ENCODE measurements at places on chromosomes 2 and 18.
A peak's percentile ranks its signal among the peaks of the same experiment; 100 is the strongest.

DNA sequence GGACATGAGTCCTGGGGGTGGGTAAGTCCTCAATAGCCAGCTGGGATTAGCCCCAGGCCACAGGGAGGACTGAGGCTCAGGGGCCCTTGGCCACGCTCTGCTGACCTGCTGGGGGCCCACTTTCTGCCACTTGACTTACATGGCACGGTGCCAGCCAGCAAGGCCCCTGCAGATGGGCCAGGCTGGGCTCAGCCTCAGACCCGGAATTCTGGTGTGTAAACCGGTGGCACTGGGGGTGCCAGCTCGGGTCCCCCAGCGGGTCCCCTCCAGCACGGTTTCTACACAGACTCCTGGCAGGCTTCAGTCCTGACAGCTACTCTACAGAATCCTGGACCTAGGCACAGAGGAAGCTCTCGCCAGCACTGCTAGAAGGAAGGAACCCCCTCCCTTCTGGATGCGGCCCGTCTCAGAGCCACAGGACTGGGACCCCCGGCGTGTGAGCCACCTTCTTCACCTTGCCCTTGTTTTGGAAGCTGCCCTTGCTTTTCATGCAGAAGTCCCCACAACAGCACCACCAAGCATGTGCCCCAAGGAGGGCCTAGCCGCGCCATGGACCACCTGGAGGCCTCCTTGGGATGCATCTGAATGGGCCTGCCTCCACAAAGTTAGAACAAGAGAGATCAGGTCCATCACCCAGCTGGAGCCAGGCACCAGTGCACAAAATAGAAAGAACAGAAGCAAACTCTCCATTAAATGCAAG lies 8.0 kb downstream of the HDAC4 start:
- H3K4me3 ChIP-seq: no peak overlapping the region
- H3K36me3 ChIP-seq: no peaks in the 10 kb centered on the region

GRCh38 chr2:240355962-240356361 lies 79.5 kb upstream of the GPC1 start:
- no peak overlapping the region for H3K4me3 ChIP-seq
- H3K36me3 ChIP-seq: no peaks in the 10 kb centered on the region
- H3K27ac ChIP-seq: no peak overlapping the region
- no peaks in the 10 kb centered on the region for H3K4me1 ChIP-seq
- no peak for DNase-seq
- H3K27me3 ChIP-seq: no peaks in the 10 kb centered on the region

DNA sequence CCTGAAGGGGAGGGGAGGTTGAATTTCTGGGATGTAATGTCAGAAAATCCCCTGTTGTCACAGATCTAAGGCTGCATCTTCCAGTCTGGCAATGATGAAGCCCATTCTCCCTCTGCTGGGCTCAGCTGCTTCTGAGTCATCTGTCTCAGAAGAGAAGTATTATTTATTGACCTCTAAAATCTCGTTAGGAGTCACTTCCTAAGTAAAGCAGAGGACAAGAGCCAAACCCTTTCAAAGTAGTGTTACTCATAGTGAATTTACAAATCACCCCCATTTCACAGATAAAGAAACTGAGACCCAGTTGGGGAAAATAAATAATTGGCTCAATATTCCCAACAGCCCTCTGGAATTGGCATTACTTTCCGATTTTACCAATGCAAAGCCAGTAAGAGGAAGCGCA lies 167.3 kb upstream of the SKOR2 start:
- no peak for DNase-seq
- H3K4me1 ChIP-seq: no peaks in the 10 kb centered on the region
- H3K36me3 ChIP-seq: no peaks in the 10 kb centered on the region
- no peak overlapping the region for H3K27ac ChIP-seq
- no peaks in the 10 kb centered on the region for H3K27me3 ChIP-seq

GRCh38 chr2:8392098-8392866 lies 289.6 kb upstream of the ID2 start:
- no peak overlapping the region for H3K4me3 ChIP-seq
- no peak for DNase-seq
- H3K27me3 ChIP-seq: no peaks in the 10 kb centered on the region
- H3K36me3 ChIP-seq: no peaks in the 10 kb centered on the region
- H3K4me1 ChIP-seq: no peaks in the 10 kb centered on the region

- DNase-seq: no peak
- no peak overlapping the region for H3K27ac ChIP-seq
- H3K4me3 ChIP-seq: no peak overlapping the region
Measured at GRCh38 chr2:178177066-178177679, 17.1 kb upstream of the OSBPL6 start.

GRCh38 chr2:148796735-148797512 lies 78.1 kb upstream of the KIF5C start:
- H3K27ac ChIP-seq: no peak overlapping the region
- no peaks in the 10 kb centered on the region for H3K4me1 ChIP-seq
- DNase-seq: no peak
- H3K4me3 ChIP-seq: no peak overlapping the region
- H3K36me3 ChIP-seq: no peaks in the 10 kb centered on the region

DNA sequence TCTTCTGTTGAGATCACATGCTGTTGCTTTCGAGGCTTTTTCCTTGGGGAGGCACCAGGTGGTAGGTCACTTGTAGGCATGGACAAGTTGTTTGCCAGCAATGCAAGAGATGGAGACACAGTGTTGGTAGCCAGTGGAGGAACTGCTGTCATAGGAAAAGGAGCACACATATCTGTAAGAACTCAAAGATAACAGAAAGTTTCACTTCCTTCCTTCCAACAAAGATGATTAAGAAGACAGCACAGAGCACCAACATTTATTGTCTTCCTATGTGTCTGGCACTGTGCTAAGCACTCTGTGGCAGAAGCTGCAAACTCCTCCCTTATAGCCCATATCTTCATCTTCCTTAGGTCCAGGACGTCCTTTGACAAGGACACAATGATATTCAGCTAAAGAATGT lies 64.5 kb upstream of the AMMECR1L start:
- peaks cover 59% of the 10 kb centered on the region for H3K36me3 ChIP-seq
- peaks cover 18% of the 10 kb centered on the region for H3K4me1 ChIP-seq
- DNase-seq: no peak

DNA sequence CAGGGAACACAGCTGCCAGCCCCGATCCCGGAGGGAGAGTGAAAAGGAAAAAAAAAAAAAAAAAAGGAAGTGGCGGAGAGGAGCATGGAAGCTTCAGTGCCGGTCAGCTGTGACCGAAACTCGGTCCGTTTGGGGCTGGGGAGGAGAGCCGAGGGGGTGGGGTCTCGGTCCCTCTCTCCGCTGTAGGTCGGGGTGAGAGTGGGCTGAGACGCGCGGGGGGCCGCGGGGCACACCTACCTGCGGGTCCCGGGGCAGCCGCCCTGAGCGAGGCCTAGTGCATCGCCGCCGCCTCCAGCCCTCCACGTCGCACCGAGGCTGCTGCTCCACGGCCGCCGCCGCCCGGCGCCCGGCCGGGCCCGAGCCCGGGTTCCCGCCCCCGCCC lies 536 bp downstream of the VPS54 start:
- no peaks in the 10 kb centered on the region for H3K36me3 ChIP-seq
- no peak for DNase-seq
- H3K4me1 ChIP-seq: peaks cover 5% of the 10 kb centered on the region
- peak overlapping the region; percentile 97 for H3K4me3 ChIP-seq
- peak overlapping the region; percentile 95 for H3K27ac ChIP-seq

- H3K27ac ChIP-seq: no peak overlapping the region
- peaks cover 3% of the 10 kb centered on the region for H3K4me1 ChIP-seq
- DNase-seq: no peak
- H3K36me3 ChIP-seq: no peaks in the 10 kb centered on the region
- H3K4me3 ChIP-seq: no peak overlapping the region
Measured at GRCh38 chr2:196409376-196409775, 230.1 kb upstream of the CCDC150 start.
